ENCODE measurements at places on chromosomes 2 and 18.

GRCh38 chr2:81658227-81658626, 1353.7 kb upstream of the LRRTM1 start:
- DNase-seq: no peak

- DNase-seq: no peak
Measured at GRCh38 chr18:766550-766860, 45.5 kb downstream of the YES1 start.

DNA sequence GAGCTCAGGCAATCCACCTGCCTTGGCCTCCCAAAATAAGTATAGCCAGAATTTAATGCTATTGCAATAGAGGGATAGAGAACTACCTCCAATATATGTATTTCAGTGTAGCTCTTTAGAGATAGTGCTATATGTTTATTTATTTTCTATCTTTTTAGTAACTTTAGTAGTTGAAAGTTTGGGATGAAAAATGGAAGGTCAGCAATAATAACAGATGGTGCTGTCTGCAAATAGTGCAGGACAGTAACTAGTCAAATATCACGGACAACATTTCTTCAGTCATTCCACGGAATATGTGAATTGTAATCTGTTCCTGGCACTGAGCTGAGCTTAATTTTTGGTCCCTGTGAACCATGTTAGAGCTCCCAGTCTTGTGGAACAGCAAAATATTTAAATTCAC, 43.2 kb upstream of the GULP1 start:
- no peak for DNase-seq

GRCh38 chr2:235614900-235615712, 121.3 kb downstream of the AGAP1 start:
- DNase-seq: no peak

DNA sequence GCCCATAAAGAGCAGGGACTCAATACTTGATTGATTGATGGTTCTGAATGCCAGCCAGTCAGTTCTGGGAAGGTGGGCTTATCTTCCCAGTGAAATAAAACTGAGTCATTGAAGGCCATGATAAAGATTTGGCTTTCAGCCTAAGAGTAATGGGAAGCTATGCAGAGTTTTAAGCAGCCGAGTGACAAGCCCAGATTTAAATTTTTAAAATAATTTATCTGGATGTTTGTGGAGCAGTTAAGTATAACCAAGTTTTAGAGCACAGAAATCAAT, 122.8 kb downstream of the RAPGEF4 start:
- no peak for DNase-seq

DNA sequence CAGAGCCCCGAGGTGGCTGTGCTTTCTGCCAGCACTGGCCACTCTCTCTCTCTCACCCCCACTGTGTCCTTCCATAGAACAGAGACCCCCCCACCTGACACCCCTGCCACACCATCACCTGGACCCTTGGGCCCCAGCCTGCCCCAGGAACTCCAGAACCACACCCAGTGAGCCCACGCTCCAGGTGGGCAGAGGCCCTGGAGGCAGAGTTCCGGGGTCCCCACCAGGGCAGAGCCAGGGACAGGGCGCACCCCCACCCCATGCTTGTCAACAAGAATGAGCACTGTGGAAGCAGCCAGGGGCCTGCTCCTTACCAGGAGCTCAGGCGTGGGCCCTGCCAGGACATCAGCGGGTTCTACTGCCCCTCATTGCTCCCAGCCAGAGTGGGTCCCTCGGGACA, 14.6 kb downstream of the PASK start:
- DNase-seq: no peak

All from T-helper 17 cell (primary cell).